ENCODE measurements at places on chromosomes 7 and 10.

DNA sequence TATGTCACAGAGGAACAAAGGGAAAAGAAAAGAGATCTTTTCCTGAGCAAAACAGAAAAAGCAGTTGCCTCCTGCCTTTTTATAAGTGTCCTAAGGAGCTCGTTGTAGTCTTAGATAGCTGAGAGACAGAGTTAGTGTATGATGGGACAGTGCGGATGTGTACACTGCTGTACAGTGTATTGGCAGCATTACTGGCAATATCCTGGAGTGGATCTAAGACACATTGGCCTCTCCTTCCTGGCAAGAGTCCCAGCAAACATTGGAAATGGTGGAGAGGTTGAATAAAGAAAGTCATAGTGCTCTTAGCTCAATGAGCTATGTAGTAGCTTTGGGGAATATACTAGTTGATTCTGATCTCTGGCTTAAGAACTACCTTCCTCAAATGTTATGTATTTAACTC, 22.7 kb downstream of the GARS1 start:
- DNase-seq, result no peak

DNA sequence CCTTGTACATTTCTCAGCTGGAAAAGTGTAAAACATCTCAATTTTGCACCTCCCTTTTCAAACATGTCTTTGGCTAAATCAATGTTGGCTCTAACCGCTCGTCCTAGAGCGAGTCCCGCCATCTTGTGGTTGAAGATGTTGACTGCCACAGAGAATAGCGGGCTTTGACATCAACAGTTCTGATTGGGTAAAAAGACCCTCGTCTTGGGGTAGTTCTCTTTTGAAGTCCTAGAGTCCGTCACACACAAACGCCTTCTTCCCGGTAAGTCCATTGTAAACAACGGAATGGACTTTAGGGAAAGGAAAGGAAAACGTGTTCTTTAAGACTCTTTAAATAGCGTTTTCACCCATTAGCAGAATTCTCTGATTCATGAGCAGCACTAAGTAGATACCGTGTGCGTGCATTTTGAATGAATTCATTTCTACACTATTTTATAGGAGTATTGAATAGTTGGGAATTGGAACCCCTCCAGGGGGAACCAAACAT, 452 bp upstream of the RPP30 start:
- no peak for DNase-seq

DNA sequence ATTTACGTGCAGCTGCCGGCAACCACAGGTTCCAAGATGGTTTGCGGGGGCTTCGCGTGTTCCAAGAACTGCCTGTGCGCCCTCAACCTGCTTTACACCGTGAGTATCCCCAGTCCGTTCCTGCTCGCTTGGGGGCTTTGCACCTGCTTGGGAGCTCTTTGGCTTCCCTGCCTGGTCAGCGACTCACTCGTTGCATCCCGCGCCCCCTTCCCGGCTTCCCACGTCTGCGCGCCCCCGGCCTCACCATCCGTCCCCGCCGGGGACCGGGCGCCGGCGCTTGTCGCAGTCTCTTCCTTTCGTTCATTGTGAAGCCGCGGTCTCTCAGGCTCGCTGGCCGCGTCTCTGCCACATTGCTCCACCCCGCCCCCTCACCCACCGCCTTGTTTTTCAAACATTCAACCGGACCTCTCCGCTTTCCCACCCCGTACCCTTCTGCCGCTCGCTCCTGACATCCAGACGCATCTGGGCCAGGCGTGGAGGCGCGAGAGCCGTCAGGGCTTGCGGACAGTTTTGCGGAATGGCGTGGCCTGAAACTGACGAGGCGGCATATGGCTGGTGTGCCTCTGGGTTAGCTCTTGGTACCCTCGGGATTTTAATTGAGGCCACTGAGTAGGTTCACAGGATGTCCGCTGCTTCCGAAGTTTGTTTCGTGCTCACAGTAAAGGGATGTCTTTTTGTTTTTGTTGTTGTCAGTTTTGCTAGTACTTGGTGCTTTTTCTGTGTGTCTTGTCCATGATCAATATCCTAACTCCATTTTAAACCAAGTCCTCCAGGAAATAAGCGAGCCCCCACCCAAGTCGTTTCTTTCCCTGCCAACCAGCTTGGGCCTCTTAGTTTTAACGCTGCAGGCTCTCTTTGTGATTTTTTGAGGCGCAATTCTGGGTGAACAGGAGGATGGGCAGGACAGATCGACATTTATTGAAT, 639 bp downstream of the TSPAN13 start:
- DNase-seq, result no peak

DNA sequence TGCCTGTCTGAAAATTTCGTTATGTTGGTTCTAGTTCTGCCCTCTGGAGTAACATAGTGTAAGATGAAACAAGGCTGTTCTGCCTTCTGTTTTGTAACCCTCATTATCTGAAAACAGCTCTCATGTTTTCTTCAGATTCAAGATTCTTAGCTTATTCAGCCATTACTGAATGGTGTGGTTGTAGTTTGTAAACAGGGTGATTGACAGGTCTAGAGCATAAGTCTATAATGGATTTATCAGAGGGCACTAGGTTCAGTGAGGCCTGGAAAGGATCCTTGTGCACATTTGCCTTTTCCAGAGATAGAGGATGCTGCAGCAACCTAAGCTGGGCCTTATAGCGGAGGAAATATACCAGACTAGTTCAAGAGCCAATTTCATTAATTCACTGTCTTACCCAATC, 6.1 kb downstream of the ZNF398 start:
- no peak for DNase-seq

- no peak for DNase-seq
These were observed 257.7 kb downstream of the BAMBI start for GRCh38 chr10:28935061-28935460.

- DNase-seq, result no peak
These were observed 86.7 kb downstream of the VOPP1 start for GRCh38 chr7:55485501-55486191.

DNA sequence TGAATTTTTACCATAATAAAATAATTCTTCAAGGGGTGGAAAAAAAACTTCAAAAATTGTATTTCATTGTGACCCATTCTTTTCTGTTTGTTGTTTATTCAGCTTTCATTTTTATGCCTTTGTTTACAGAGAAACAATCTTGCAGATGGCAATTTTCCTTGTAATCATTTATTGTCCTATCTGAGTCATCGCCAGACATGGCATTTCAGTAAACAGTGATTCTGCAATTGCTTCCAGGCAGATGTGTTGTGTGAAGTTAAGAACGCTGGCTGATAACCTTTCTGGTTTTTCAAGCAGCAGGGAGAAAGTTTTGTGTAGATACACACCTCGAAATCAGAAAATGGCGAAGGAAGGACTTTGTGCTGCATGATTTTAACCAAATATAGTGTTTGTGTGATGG, 80.7 kb upstream of the RPA3 start:
- DNase-seq, result no peak

GRCh38 chr10:74988832-74989561, 122.5 kb upstream of the SAMD8 start:
- DNase-seq, result no peak

DNA sequence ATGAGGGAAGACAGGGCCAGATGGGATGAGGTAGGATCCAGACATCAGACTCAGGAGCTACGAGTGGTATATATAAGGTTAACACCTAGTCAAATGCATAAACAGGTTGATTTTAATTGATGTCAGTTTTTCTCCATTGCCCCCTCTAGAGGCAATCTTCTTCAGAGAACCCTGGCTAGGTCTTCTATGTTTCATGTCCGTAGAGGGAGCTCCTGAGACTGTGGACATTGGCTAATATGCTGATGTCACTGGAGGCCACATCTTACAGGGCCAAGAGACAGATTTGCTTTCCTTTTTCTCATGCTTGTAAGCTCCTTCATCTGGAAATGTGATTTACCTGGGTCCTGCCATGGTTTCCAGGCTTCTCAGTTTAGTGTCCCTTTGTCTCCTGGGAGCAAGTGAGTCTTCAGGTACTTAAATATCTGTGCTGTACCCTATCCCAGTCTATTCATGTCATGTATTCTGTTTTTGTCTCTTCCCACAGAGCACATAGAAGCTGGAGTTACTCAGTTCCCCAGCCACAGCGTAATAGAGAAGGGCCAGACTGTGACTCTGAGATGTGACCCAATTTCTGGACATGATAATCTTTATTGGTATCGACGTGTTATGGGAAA, 161.6 kb upstream of the PRSS1 start:
- DNase-seq, result no peak

GRCh38 chr7:149459540-149460452, 1.1 kb downstream of the ZNF777 start:
- DNase-seq, result no peak
